NCI-H69 (cell line): ENCODE measurements at places on chromosomes 7 and 10.
A peak's percentile ranks its signal among the peaks of the same experiment; 100 is the strongest.

DNA sequence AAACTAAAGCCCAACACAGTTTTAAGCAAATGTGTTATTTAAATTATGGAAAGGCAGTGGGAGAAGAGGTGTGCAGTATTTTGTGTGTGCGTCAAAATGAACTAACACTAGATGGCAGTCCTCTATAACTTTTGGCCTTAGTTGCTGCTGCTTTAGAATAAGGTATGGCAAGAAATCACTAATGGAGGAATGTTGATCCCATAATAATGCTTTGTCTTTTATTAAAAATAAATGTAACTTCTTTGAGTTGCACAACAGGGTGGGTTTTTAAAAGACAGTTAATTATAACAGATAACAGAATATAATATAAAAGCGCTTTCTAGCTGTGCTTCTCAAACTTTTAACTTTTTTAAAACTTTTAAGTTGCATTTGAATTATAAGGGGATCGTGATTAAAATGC, 56.4 kb downstream of the BBS9 start:
- DNase-seq = peak; percentile 52

DNA sequence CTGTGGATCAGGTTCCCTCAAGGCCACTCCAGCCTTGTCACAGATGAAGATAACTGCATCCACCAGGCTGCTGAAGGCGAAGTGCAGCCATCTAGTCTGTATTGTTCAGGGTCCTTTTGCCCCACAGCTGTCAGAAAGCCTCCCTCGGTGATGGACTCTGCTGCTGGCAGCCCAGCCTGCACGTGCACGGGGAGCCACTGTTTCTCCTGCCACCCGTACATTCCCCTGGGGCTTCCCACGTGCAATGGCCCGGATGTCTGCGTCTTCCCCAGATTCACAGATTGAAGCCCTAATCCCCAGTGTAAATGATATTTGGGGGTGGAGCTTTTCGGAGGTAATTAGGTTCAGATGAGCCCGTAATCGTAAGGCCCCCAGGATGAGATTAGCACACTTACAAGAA, 46.6 kb upstream of the VIPR2 start:
- no peak for DNase-seq

DNA sequence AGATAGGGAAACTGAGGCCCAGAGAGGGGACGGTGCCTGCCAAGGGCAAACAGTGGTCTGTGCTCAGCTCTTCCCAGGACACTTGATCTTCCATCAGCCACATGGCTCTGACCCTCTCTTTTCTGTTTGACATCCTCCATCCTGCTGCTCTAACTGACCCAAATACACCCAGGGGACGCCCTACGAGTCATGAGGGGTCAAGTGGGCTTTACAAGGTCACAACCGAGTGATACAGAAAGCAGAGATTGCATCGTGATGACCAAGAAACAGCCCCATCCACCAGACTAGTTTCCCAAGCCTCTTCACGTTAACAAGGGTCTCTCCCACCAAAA, 131.2 kb upstream of the UNC5B start:
- no peak for DNase-seq

DNA sequence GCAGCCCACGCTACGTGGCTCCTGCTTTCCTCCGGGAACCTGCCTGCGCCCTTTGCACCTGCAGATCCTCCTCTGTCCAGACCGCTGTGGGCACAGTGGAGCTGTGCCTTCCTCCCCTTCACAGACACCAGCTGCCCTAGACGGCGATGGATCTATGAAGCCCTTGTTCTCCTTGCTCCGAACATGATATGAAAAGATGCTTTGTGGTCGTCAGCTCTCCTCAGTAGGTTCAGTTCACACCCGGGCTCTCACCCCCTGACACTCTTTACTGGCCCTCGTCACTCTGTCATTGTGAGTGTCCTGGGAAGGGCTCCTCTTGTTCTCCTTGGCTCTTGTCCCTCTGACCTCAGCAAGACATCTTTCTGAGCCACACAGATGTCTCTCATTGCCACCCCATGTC, 4.2 kb downstream of the ZNF488 start:
- no peak for DNase-seq

DNA sequence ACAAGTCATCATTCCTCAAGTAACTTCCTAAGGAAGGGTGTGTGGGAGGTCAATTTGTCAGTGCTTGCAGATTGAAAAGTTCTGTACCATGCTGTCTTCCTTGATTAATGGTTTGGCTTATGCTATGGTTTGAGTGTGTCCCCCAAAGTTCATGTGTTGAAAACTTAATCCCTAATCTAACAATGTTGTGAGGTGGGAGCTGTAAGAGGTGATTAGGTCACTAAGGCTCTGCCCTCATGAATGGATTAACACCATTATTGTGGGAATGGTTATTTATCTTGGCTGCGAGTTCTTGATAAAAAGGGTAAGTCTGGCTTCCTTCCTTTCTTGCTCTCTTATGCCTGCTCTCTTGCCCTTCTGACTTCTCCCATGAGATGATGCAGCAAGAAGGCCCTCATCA, 29.3 kb upstream of the TMEM229A start:
- DNase-seq = no peak

DNA sequence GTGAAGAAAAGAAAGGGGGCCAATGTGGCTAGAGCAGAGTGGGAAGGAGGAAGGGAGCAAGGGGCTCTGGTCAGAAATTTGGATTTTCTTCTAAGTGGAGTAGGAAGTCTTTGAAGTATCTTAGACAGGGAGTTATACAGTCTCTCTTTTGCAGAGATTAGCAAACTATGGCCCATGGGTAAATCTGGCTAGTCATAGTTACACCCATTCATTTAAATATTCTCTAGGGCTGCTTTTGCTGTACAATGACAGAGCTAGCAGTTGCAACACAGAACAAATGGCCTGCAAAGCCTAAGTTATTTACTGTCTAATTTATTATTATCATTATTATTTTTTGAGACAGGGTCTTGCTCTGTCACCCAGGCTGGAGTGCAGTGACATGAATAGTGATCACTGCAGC, 10.5 kb upstream of the LAMB4 start:
- DNase-seq = no peak
